Activated CD4-positive, alpha-beta T cell treated with anti-CD3 and anti-CD28 coated beads for 24 hours (primary cell): ENCODE measurements at places on chromosomes 1 and 21.

DNA sequence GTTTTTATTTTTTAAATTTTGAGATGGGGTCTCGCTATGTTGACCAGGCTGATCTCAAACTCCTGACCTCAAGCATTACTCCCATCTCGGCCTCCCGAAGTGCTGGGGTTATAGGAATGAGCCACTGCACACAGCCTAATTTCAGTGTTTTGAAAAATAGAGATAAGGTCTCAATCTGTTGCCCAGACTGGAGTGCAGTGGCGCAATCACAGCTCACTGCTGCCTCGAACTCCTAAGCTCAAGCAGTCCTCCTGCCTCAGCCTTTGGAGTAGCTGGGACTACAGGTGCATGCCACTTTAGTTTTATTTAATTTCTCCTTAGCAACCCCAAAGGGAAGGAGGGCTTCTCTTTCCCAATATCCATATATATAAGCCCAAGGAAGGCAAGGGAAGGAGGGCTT is 63.7 kb upstream of the LPGAT1 start:
- DNase-seq = no peak

DNA sequence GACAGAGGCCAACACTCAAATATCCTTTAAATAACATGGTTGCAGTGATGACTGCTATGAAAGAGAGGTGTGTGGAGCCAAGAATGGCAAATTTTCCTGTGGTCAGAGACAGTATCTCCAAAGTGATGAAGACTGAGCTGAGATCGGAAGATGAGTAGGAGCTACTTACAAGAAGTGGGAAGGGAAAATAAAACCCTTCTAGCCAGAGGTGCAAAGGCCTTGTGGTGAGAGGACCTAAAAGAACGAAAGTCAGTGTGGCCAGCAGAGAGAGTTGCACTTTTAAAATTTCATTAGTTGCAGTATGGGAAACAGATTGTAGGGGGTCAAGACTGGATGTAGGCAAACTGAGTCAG is 17.8 kb downstream of the SLAMF7 start:
- DNase-seq = no peak

DNA sequence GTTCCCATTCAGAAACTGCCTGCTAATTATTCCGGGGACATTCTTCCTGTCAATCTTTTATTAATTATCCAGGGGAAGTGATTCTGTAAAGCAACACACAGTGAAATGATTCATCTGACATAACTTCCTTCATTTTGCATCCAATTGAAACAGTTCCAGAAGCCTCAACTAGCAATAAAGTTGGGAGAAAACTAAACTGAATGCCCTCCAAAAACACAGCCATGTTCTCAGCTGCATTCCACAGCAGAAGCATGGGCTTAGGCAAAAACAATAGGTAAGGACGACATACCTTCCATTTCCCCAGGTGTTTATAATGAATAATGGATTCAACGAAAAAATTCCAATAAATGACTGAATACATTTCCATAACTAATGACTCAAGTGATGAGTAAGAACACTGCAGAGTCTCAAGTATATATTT is 36.9 kb upstream of the TARBP1 start:
- no peak for DNase-seq

DNA sequence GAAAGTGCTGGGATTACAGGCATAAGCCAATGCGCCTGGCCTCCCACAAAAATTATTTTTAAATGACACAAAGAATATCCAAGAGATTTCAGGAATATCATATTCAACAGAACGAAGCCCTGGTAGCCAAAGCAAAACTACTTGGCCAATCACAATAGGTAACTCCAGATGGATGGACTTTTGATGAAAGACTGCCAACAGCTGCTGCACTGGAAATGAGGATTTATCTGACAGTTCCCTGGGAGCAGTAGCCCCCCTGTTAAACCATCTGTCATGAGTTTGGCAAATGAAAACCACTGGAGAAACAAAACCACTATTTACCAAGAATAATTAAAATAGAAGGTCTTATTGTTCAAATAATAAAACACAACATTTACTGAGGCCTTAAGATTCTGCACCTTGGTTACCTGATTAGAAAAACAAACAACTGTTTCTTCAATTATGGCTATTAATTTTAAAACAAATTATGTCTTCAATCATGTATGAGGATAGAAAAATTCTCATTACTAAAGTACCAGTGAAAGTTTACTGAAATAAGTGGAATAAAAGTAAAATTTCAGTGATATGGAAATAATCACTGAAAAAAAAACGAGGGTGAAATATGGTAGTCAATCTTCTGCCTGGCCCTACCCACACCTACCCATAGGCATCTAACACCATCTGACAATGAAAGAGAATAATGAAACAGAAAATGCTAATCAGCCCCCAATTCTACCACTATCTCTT is 34.3 kb upstream of the PSMG1 start:
- no peak for DNase-seq
